Activated T-helper 1 cell treated with anti-CD3 and anti-CD28 coated beads, Interleukin-2, amount 50 U/mL, for 16 hours (primary cell): ENCODE measurements at places on chromosomes 3 and 15.

DNA sequence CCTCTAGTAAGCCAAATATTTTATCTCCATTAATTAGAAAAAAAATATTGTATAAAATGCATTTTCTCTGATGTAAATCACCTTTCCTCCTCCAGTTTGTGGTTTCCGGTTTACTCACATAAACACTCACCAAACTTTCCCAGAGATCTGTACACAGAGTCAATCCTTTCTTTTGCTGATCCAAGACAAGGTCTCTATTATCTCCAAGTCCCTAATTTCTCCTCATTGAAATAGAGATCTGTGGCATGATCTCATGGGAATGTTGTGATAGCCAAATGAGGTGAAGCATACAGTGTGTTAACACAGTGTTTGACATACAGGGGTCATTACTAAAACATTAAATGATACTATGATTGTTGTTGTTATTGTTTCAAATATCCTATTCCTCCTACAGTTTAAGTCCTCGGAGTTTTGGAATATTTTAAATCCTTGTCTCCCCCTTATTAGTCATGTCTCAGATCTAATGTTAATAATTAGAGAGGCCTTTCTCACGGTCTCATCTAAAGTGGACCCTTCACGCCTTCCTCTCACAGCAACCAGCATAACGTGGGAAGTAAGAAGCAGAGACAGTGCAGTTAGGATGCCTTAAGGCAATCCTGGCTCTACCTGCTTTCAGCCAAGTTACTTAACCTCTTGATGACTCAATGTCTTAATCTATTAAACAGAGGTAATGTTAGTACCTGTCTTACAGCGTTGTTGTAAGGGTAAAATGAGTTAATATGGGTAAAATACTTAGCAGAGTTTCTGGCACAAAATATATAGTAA, 333.3 kb downstream of the GRM7 start:
- DNase-seq = no peak

- no peak for DNase-seq
These were observed 159.7 kb upstream of the POU1F1 start for GRCh38 chr3:87435926-87436620.

DNA sequence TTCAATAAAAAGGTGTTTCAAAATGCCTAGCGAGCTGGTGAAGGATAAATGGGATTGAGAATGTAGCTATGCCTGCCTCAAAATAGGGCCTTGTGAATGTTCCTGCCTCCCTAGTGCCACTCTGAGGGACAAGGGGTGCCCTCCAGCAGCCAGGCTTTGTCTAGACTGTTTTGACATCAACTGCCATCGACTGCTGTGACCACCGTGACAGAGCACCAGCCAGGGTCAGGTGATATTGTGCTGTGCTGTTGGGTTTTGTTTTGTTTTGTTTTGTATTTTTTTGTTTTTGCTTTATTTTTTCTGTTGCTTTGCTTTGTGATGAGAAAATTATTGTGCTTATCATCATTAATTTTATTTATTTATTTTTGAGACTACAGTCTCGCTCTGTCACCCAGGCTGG, 144.8 kb downstream of the SMAD6 start:
- DNase-seq = no peak

- no peak for DNase-seq
These were observed 26.1 kb downstream of the PTH1R start for GRCh38 chr3:46903341-46904302.

DNA sequence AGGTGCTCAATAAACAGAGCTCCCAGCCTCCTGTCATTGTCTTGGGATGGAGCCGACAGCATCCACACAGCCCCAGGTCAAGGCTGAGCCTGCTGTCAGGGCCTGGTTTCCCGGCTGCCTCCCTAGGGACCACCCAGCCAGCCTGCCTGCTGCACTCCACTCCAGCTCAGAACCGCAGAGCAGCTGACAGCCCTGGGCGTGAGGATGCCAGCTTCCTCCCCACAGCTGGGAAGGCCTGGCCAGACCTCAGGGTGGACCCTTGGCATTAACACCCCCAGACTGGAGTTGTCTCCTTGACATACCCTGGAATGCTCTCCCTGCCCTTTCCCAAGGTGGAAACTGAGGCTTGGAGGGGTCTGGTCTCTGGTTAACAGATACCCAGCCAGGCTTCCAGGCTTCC, 112.0 kb downstream of the WNT7A start:
- DNase-seq = no peak

- DNase-seq = no peak
These were observed 129.7 kb downstream of the NTRK3 start for GRCh38 chr15:88126695-88127431.

GRCh38 chr3:140013220-140013619, 78.2 kb downstream of the CLSTN2 start:
- DNase-seq = no peak

- no peak for DNase-seq
These were observed 10.8 kb downstream of the GLYCTK start for GRCh38 chr3:52298149-52299098.

GRCh38 chr15:52481915-52482314, 46.8 kb downstream of the MYO5A start:
- peak; percentile 15 for DNase-seq

GRCh38 chr15:59447367-59447766, 9.4 kb downstream of the FAM81A start:
- DNase-seq = no peak

DNA sequence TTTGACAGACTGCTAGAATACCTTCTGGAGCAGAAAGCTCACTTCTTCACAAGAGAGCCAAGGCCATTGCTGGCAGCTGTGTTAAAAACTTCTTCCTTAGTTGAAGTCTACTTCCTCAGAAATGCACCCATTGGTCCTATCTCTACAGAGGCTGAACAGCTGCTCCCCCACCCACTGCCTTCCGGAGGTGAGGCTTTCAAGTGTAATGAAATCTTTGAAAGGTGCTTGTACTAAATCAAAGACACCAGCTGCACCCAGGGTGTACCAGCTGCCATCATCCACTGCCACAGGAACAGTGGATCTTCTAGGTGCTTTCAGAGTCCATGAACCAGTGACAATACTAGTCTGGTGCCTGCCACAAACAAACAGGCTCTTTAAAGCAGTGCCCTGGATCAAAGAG, 26.4 kb upstream of the HERC1 start:
- peak; percentile 39 for DNase-seq

GRCh38 chr15:49817100-49817499, 196.3 kb downstream of the DTWD1 start:
- DNase-seq = no peak

DNA sequence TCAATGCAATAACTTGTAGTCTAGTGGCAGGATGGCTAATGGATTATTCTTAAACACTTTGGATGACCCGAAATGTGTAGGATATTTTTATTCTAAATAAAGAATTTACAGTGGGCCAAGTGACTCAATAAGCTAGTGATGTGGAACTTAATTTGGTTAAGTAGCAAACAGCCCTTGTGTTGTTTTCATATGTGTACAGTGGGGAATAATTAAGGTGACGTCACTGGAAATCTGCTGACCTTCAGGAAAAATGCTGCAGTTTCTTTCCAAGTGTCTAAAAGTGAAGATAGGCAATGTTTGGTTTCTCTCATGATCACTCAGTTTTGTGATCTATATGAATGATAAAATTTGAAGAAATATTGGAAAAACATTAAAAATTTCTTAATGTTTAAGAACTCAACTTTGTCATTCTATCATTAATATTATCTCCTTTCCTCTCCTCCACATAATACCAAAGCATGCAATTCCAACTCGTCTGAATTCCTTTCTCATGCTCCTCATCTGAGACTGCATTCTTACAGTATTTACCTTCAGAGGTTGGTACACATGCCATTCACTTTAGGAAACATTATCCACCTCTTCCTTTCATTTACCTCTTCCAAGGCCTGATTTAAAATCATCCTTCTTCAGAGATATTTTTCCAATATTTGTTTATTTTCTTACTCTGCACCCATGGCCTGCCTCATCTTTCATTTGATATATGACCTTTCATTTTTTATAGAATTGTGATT, 414.6 kb upstream of the ARPP21 start:
- DNase-seq = no peak

DNA sequence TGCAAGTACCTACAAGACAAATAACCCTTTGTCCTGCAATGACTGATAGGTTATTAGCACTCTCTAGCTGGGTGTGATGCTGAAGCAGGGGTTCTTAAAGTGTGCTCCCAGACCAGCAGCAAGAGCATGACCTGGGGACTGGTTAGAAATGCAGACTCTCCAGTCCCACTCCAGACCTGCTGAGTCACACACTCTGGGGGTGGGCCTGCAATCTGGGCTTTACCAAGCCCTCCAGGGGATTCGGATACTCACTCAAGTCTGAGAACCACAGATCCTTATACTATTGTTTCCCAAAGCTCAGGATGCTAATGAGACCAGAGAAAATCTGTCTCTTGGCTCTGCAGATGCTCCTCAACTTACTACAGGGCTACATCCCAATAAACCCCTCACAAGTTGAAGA, 142.1 kb upstream of the RAD18 start:
- DNase-seq = no peak

DNA sequence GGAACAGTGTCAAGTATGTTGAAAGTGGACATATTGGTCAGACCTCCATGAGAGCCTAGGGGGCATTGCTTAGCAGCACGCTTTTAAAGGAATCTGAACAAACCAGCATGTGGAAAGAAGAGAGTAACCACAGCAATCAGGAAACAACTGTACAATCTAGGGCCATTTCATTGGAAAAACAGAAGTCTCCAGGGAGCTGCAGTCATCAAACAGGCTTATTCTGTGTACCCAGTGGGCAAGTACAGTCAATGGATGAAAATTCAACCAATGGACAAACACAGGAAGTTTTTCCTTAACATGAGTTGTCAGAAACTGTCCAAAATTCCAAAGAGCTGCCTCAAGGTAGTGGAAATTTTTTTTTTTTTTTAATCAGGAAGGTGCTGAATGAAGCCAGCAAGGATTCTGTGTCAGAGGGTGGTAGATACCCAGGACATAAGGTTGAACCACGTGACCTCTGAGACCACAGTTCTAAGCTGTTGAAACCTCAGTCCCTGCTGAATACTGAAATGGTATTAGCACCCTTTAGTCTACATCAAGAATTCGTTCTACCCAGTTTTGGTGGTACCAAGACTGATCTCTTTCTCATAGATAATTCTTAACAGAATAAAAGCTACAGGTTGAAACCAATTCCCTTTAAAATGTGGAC, 4.4 kb upstream of the DLG1 start:
- DNase-seq = no peak

GRCh38 chr3:195040094-195040493, 230.9 kb downstream of the XXYLT1 start:
- DNase-seq = no peak

DNA sequence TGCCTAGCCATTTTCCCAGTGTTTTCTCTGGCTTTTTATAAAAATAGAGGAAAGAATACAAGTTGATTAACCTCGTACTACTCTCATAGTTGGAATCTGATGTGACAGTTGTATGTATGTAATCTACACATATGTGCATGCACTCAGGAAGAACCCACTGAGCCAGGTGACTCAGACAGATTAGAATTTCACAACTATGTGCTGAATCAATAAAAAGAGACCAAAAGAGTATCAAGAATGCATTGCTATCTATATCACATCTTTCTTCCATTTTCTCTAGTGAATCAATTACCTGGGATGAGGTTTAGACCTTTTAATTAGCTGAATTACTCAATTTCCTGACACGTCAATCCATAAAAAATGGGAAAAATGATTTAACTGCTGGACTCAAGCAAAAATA, 319.3 kb upstream of the ATP10A start:
- no peak for DNase-seq

DNA sequence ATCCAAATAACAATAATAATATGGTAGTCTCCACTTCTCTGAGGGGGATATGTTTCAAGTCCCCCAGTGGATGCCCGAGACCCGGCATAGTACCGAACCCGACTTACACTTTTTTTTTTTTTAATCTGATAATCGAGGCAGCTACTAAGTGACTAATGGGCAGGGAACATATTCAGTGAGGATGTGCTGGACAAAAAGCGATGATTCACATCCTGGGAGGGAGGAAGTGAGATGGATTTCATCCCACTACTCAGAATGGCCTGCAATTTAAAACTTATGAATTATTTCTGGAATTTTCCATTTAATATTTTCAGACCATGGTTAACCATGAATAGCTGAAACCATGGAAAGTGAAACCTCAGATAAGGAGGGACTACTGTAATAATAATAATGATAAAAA, 49.5 kb upstream of the SELENOK start:
- no peak for DNase-seq

DNA sequence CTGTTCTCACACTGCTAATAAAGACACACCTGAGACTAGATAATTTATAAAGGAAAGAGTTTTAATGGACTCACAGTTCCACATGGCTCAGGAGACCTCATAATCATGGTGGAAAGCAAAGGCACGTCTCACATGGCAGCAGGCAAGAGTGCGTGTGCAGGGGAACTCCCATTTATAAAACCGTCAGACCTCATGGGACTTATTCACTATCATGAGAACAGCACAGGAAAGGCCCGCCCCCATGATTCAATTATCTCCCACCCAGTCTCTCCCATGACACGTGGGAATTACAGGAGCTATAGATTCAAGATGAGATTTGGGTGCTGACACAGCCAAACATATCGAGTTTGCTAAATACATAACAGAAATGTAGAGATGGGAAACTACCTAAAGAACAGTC, 39.5 kb upstream of the DGKG start:
- no peak for DNase-seq

GRCh38 chr15:68352401-68353062, 75.0 kb downstream of the FEM1B start:
- no peak for DNase-seq

- no peak for DNase-seq
These were observed 70.9 kb downstream of the TFG start for GRCh38 chr3:100780071-100780622.

DNA sequence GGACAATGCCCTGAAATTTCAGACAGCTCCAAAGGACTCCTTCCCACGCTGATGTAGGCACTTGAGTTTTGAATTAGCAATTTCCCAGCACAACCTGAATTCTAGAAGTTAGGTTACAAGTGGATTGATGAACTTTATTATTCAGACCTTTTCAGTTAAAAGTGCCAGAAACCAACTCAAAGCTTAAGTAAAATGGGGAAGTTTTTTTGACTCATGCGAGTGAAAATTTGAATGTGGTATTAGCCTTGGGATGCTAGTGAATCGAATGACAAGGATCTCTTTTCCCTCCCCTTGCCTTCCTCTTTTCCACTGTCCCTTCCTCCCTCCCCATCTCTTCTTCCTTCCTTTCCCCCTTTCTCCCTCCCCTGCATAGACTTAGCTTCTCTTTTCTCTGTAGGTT, 295.1 kb upstream of the PROK2 start:
- DNase-seq = no peak

- DNase-seq = no peak
These were observed 79.5 kb downstream of the ZNF280D start for GRCh38 chr15:56653787-56654186.

GRCh38 chr15:88695101-88695500, 56.3 kb downstream of the ISG20 start:
- no peak for DNase-seq

- no peak for DNase-seq
These were observed 37.4 kb downstream of the FILIP1L start for GRCh38 chr3:100076731-100077529.
